ENCODE measurements at places on chromosomes 4 and X. TPM values are rescaled to one million over a fixed set of nuclear protein-coding genes. Genes with fewer than 3 reads are reported as not detected.
A peak's percentile ranks its signal among the peaks of the same experiment; 100 is the strongest.

GRCh38 chr4:157957905-157958304 is 214.9 kb downstream of the GASK1B start:
- no peak for DNase-seq

Gene PHOX2B
- polyA plus RNA-seq: 0.08 TPM

DNA sequence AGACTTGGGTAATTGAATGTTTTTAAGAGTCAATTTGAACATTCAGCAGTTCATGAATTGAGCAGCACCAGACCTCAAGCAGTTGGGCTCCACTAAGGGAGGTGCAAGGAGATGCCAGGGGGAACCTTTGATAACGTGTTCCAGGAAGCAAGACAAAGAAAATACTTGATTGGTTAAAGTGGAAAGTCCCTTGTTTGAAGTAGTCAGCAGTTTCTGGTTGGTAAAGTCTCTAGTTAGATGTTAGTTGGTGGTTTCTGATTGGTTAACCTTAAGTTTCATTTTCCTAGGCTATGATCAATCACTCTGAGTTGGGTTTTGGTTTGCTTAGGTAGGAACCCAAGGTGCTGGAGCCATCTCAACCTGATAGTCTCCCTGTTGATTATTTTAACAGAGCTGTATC is 4.0 kb downstream of the HERC6 start:
- DNase-seq: no peak

Gene GABRG1
- 0.15 TPM for polyA plus RNA-seq

GRCh38 chr4:165060938-165061337 is 7.3 kb downstream of the TRIM75 start:
- no peak for DNase-seq

GRCh38 chr4:6368096-6368495 is 98.4 kb downstream of the WFS1 start:
- DNase-seq: no peak

- no peak for DNase-seq
Measured at GRCh38 chr4:151097759-151098158, 1.7 kb upstream of the RPS3A start.

DNA sequence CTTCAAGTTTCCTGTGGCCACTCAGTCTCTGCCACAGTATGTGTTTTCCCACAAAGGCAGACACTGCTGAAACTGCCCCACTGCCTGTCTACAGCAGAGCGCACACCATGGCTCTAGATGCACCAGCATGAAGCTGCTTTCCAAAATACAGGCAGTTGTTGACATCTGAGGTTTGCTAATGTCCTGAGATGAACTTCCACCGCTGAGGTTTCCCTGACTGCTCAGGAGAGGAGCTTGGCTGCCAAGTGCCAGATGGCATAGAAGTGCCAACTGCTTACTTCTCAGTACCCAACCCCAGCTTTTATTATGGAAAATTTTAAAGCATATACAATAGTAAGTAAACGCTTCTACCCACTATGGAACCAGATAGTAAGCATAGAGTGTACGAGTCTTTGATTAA is 61.0 kb upstream of the EXOC1L start:
- no peak for DNase-seq

Gene MTCP1
- 21.4 TPM for polyA plus RNA-seq

DNA sequence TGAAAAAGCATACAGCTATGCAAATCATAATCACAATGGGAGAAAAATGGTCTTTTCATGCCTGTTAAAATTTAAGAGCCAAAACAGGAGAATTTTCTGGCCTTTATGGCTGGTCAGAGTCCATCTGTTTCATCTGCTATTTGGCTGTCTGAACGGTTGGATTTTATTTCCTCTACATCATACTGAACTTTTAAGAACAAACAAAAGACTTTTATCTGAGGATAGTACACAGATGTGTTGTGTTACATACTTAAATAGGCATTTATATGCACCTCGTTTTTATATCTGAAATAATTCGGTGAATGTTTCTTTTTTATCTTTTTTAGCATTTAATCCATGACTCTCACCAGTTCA is 18.0 kb upstream of the WWC2 start:
- DNase-seq: no peak

GRCh38 chr4:152937336-152938236 is 1.5 kb downstream of the FHDC1 start:
- no peak for DNase-seq

Gene QDPR
- polyA plus RNA-seq: 43.2 TPM

GRCh38 chr4:99832321-99832720 is 15.7 kb downstream of the DAPP1 start:
- no peak for DNase-seq

Gene STBD1
- polyA plus RNA-seq: 1.6 TPM

DNA sequence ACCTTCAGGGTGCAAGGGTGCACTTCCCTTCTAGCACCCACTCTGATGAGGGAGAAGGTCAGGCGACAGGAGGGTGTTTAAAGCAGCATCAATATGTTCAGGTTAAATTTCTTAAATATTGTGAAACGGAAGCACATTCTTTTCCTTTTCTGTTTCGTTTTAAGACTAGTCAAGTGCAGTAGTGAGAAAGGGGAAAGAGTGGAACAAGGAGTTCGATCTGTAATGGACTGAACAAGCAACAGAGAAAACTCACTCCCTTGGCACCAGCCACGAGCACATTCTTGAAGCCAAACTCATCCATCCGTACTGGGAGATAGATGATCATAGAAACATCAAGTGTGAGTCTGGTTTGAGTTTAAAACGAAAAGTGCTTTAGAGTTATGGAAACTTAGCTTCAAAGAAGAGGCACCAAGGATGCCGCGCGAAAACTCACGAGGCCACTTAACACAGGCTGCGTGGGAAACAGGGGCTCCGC is 815 bp downstream of the FAM53A start:
- peak; percentile 33 for DNase-seq

GRCh38 chr4:111510535-111510934 is 634.7 kb upstream of the FAM241A start:
- DNase-seq: no peak

DNA sequence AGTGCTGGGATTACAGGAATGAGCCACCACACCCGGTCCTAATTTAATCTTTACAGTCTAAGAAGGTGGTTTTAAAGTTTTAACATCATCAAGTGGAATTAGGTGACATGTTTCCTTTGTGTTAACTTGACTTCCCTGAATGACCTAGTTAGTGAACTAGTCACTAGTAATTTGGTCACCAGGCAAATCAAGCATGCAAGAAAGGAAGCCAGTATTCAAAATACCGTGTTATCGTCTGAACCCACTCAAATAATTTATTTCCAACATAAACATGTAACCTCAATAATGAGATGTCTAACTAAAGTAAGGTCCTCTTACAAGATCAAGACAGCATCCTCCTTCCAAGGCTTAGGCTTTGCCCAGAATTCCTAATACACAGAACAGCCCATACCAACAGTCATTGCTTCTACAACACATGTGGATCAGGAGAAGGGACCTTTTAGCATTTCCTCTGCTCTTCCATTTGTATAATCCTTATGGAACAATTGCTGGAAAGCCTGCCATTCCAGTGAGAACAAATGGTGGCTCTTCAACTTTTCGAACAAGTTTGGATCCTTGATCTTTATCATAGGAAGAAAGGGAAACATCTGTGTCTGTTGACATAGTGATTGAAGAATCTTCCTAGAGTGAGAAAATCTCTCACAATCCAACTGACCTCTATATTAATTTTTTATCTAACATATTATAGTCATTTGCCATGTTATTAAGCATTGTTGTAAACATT is 97.2 kb downstream of the ANXA3 start:
- DNase-seq: no peak

Gene F11
- polyA plus RNA-seq: 2.9 TPM

Gene STATH
- polyA plus RNA-seq: 0.40 TPM

Gene SPRY1
- 91.2 TPM for polyA plus RNA-seq

Gene POLN
- polyA plus RNA-seq: 3.3 TPM

DNA sequence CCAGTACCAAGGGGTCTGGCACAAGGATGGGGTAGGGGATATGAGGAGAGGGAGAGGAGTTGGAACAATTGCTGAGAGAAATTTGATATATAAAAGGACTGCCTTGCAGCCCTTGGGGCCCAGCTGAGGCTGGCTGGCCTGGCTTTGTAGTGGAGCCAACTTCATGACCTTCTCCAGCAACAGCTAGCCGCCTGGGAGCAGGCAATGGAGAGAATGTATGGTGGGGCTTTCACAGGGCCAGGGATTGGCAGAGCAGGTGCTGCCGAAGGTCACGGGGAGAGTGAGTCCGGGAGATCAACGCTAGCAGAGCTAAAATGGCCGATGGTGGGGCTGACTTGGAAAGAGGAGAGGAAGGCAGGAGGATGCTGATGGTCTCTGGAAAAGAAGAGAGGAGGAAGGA is 120.4 kb upstream of the SMIM10 start:
- no peak for DNase-seq

GRCh38 chr4:146847345-146847744 is 98.3 kb downstream of the TTC29 start:
- DNase-seq: no peak

DNA sequence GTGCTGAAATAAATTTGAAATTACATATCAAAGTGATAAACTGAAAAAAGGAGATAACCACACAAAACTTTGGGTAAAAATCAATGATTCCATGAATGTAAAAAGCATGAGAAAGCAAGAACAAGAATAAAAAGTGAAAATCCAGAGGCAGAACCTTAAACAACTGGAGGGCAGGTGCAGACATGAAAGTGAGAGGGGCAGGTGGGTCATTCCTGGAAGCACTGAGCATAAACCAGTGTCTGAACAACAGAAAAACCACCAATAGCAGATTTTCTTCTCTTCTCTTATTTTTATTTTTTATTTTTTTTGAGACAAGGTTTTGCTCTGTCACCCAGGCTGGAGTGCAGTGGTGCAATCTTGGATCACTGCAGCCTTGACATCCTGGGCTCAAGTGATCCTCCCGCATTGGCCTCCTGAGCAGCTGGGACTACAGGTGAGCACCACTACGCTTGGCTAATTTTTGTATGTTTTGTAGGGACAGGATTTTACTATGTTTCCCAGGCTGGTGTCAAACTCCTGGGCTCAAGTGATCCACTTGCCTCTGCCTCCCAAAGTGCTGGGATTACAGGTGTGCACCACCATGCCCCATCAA is 46.8 kb upstream of the GPR78 start:
- no peak for DNase-seq

Gene TLR2
- polyA plus RNA-seq: 6.8 TPM

- no peak for DNase-seq
Measured at GRCh38 chr4:1075225-1075624, 38.1 kb downstream of the RNF212 start.

Gene GAGE12E
- not detected for polyA plus RNA-seq

GRCh38 chr4:142776026-142776425 is 70.1 kb downstream of the INPP4B start:
- no peak for DNase-seq

Gene XK
- 1.2 TPM for polyA plus RNA-seq

Gene CT47B1
- not detected for polyA plus RNA-seq

Gene ASB9
- polyA plus RNA-seq: 11.5 TPM

DNA sequence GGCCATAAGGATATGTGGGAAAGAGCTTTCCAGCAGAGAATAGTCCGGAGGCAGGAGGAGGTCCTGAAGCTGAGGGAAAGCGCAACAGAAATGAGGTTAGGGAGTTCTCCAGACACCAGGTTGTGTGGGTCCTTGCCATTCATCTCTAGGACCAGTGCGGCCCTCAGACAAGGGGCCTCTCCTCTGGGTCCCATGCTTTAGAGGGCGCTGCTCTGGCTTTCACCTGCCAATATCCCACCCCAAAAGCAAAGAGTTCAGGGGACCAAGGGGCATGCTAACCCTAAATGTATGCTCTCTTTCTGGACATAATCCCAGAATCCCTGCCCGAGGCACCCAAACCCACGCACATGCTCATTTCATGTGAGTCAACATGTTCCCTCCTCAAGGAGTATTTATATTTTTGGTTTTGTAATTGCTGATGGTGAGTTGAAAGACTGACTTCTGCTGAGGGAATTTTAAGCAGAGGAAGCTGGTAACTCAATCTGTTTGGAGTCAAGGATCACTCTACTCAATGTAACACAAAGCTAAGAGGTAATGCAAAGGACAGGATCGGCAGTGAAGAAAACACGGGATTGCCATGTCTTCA is 14.8 kb downstream of the RPL34 start:
- no peak for DNase-seq

GRCh38 chr4:178672512-178672911 is 1230.3 kb upstream of the AGA start:
- no peak for DNase-seq

DNA sequence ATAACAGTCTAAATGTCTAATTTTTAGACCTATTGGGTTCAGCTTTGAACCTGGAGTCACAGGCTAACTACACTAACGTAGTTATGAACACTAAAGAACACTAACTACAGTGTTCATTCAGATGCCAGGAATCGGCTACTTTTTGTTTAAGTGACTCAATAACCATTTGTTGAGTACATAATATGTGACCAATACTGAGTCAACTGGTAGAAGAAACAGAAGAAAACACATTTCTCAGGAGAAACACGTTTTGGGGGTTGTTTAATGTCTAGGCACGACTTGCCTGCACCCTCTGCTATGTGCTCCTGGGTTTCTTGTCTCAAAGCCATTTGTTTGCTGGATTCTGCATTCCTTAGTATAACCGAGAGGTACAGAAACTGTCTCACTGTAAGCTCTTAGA is 18.6 kb upstream of the CLNK start:
- no peak for DNase-seq

Gene PDZD4
- polyA plus RNA-seq: 6.9 TPM

DNA sequence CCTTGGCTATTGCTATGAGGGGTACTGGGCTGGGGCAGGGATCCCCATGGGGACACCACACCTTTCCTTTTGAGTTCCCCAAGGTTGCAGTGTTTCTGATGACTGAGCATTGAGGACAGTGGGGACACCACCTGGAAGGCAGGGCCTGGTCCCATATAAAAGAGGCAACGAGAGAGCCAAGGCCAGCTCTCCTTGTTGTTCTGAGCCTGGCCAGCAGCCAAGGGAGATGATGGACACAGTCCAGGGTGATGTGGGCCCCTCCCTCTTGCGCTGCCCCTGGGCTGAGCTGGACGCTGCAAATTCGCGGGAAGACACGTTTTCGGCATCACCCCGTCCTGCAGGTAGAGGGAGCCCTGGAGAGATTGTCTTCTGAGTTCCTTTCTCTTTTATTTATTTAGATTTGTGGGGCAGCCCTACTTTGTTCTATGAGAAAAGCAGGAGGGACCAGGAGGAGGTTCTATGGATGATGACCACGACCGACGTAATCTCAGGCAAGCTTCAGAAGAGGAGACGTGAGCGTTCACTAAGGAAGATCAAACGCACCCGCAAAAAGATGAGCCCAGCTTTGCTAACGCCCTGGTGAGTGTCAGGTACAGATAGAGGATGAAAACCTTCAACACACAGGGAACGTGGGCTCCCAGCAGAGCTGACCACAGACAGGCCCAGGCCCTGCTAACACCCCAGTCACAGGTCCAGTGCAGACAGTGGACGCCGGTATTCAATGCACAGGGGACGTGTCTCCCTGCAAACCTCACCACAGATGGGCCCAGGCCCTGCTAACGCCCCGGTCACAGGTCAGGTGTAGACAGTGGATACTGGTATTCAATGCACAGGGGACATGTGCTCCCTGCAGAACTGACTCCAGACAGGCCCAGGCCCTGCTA is 97.4 kb downstream of the SHOX start:
- no peak for DNase-seq

Data from right renal cortex interstitium (tissue), 3 donors.